ENCODE measurements at places on chromosomes 4 and X.

- no peak for DNase-seq
Measured at GRCh38 chr4:38109370-38109769, 149.2 kb downstream of the PTTG2 start.

DNA sequence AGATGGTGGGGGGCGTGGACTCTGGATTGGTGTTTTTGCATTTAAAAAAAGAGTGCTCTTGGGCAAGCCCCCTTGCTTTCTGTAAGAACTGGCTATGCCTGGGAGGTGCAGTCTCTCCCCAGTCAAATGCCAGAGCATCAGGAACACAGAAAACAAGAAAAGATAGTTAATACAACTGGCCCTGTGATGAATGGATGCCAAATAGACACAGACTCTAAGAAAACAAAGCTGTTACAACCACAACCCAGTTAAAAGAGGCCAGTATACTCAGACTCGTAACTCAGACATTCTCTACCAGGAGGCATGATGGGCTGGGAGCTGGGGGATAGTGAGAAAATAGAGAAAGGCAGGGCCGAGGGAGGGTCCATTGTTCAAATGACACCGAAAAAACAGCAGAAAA, 32.5 kb upstream of the C1QTNF7 start:
- no peak for DNase-seq

GRCh38 chrX:153704021-153704526, 16.3 kb downstream of the SLC6A8 start:
- no peak for DNase-seq

- DNase-seq: no peak
Measured at GRCh38 chr4:45119376-45119775, 393.0 kb upstream of the GNPDA2 start.

DNA sequence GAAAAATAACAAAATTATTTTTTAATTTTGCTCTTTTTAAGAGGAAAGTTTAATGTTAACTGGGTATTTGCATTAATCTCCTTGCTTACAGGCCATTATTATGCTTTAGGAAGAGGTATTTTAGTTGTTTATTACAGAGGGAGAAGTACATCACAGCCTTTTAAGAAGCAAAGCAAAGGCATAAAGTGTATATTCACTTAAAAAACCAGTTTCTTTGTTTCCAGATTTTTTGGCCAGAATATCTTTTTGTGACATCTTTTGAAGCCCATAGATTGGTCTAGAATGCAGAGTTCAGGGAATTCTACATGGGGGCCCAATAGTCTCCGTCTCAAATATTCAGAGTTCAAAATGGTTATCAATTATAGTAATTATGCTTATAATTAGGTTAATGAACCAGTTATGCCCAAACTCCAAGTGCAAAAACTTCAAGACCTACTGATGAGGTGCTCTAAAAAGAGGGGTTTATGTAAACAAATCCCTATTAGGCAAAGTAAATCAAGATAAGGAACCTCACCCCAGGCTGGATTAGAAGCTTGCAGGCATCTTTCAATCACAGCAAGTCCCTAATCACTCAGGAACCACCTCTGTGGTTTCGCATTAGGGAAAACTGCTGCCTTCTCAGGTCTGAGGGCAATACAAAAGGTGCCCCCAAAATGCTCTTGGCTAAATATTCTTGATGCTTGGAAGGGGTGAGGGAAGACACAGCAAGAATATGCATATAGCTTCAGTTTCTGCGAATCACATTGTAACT, 1.4 kb downstream of the CXXC4 start:
- no peak for DNase-seq

- no peak for DNase-seq
Measured at GRCh38 chr4:75623026-75623425, 7.3 kb downstream of the CDKL2 start.

DNA sequence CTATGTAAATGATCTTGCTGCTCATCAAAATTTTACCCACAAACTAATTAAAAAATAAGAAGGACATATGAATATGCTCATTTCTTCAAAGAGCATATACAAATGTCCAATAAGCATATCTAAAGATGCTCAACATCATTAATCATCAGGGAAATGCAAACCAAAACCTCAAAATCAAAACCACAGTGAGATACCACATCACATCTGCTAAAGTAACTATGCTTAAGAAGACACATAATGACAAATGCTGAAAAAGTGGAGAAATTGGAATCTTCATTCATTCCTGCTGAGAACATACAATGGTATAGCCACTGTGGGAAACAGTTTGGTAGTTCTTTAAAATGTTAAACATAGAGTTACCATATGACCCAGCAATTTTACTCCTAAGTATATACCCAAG, 81.9 kb downstream of the AFF2 start:
- DNase-seq: no peak

DNA sequence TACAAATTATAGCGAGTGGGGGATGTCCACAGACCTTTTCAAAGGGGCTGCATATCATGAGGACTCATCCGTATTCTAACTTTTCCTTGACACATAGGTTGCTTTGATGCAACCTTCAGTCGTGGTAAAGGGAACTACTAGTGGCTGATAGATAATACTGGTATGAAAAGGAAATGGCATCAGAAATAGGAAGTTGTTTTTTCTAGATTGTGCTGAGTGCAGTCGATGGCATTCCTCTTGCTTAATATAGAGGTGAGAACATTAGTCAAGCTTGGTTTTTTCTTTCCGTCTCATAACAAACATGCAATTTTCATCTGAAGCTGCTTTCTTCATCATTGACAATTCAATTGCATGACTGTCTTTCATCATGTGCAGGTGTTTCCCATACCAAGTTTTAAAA, 16.6 kb downstream of the ENPEP start:
- no peak for DNase-seq

GRCh38 chr4:87388901-87389300, 2.1 kb downstream of the HSD17B11 start:
- DNase-seq: no peak

Measured in CD4-positive, alpha-beta T cell treated with Interleukin-6 at 100 ng/mL for 8 hours (primary cell).